ENCODE measurements at places on chromosomes 5 and 9. TPM values are rescaled to one million over a fixed set of nuclear protein-coding genes. Genes with fewer than 3 reads are reported as not detected.

GRCh38 chr9:76176171-76176570 is 218.1 kb downstream of the RFK start:
- no peak for DNase-seq

DNA sequence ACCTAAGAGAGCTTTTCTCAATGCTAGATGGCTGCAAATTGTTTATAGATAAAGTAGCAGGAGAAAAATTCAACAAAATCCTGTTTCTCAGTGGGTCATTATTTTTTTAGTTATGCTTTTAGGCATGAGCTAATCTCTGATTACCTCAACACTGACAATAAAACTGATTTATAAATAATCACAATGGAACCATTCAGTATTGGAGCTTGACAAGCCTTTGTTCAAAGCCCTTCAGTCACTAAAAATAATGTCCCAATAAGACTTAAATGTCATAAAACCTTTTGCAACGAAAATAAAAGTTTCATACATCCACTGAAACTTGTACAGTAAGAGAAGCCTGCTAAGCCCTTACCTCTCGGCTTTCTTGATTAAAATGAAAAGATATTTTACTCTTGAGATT is 27.2 kb downstream of the PTPDC1 start:
- no peak for DNase-seq

DNA sequence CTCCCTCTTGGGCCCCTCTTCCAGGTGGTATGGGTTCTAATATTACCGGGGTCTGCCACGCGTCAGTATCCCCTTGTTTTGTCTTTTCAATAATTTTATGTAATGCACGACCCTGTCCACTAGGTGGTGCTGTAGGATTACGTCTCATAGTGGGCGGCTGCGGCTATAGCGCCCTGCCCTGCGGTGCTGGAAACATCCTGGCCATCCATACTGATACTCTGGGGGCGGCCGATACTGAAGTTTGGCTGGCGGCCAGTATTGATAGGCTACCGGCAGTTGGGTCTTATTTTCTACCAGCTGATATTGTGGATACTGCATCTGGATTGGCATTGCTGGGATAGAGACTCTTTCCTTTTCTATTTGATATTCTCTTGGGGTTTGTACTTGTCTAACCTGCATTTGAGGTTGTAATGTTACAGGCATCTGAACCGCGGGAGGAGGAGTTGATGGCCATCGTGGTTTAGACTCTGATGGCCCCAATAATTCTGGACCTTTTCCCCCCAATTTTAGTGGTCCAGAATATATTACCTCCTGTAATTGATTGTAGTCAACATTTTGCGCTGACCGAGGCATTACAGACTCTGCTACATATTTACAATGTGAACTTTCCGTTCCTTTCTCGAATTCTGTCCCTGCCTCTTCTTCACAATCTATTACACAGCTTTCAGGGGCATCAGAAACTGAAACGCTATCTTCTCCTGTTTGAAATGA is 3.3 kb upstream of the TMEM141 start:
- peak; percentile 81 for DNase-seq

DNA sequence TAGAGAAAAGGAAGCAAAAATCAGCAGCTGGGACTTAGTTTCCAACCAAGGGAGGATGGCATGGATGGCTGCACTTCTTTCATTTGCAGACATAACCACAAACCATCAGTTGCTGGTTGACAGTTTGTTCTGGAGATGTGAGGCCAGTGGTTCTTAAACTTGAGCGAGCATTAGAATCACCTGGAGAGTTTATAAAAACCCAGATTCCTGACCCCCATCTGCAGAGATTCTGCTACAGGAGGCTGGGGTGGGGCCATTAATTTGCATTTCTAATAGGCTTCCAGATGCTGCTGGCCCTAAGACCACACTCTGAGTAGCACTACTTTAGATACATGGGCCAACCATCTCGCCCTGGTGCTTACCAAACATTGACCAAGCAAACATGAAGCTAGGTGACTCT is 60.8 kb downstream of the MARCHF3 start:
- DNase-seq = no peak

DNA sequence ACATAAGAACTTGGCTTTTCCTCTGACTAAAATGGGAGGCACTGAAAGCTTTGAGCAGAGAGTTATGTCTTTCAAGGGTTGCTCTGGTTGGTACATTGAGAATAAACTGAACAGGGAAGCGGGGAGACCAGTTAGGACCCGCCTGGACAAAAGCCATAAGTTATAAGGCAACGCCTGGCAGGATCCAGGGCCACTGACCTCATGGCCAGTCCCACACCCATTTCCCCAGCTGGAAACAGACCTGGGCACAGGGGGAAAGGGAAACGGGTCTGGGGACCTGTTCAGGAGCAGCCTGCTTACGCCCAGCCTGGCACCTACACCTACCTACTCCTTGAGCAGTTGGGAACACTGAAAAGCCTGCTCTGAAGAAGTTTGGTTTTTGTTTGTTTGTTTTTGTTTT is 1.3 kb downstream of the SPINK4 start:
- no peak for DNase-seq

DNA sequence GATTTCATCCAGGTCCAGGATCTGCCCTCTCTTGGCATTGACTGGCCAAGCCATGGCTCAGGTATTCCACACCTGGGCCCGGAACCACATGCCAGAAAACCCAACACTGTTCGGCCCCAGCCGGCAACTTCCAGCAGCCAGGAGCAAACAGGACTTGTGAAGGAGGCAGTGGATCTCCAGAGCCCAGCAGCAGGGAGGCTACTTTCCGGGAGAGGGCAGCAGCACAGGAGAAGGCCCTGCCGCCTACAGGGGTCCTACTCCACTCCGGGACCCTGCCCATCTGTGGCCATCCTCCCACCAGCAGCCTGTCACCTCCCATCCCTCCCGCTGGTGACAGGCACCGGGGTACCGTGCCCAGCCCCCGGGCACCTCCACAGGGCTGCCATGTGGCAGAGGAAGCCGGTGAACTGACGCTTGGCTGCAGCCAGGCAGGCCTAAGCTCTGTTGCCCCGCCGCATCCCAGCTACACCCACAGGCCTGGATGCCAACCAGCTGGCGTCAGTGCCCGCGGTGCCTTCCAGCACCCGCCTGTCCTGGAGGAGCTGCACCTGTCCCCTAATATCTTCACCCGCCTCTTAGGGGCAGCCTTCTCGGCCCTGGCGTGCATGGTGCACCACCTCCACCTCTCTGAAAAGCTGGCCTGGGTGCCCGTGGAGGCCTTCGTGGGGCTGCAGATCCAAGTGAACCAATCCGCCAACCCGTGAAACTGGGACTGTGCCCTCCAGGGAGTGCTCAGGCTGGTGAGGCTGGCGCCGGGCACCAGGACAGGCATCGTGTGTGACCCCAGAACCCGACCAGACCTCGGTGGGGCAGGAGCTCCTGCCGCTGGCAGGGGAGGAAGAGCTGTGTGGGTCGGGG is 18.9 kb upstream of the SLC30A5 start:
- DNase-seq = no peak

- DNase-seq = no peak
Observed at GRCh38 chr9:89543621-89544278, 45.8 kb upstream of the SEMA4D start.

DNA sequence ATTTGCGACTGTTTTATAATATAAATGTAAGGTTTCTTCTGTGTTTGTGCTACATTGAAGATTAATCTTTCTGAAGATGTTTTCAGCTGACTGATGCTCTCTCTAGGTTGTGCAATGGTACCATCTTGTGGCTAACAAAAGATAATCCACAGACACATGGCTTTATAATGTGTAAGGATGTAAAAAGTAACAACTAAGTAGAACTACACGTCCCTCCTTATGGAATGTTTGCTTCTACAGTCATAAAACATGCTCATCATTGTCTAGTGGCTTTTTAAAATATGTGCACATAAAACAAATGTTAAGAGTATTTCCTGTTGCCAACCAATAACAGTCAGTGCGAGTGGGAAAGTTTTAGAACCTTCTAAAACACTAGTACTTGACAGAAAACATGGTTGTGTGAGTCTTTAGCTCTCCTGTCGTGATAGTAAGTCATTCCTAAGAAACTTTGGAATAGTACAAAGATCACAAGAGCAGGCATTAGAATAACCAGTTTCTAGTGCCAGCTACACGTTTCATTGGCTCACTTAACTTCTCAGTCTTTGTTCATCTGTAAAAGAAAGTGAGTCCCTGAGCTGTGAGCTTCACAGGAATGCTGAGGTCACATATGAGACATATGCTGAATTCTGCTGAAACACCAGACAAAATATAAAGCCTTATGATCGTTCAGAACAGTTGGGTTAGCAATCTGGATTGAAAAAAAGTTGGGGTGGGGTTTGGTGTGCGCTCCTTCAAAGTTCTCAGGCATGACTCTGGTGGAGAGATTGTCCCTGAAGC is 75.7 kb upstream of the GLIS3 start:
- DNase-seq = peak; percentile 68

GRCh38 chr9:129380961-129381401 is 202.9 kb upstream of the IER5L start:
- no peak for DNase-seq

- DNase-seq = no peak
Observed at GRCh38 chr9:18766989-18767550, 265.9 kb downstream of the SAXO1 start.

DNA sequence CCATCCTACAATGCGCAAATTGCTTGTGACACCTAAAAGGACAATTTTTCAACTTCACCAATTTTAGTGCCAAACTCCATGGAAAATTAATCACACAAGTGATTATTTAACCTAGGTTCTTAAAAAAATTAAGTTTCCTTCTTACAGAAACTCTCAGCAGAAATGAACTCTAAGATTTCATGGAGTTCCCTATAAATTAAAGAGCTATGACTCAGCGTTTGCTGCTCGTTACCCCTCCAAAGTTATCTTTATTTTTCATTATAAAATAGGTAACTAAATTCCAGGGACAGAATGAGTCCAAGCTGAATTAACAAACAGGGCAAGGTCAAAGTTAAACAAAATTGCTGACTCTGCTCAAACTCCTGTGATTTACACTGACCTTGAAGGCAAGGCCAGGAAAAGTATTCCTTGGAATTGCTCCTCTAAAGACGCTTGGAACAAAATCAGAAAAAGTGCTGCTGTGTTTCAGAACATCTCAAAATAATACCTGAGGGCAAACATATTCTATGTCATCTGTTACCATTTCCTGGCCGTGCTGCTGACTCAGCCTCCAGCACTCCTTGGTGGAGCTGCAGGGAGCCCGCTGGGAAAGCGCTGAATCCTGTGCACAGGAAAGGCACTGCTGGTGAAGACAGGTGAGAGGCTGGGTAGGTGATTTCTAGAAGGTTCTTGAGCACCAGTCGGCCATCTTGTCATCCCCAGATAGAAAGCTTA is 2.5 kb upstream of the CMBL start:
- peak; percentile 16 for DNase-seq

- DNase-seq = no peak
Observed at GRCh38 chr9:131601683-131602181, 56.4 kb downstream of the PRRT1B start.

DNA sequence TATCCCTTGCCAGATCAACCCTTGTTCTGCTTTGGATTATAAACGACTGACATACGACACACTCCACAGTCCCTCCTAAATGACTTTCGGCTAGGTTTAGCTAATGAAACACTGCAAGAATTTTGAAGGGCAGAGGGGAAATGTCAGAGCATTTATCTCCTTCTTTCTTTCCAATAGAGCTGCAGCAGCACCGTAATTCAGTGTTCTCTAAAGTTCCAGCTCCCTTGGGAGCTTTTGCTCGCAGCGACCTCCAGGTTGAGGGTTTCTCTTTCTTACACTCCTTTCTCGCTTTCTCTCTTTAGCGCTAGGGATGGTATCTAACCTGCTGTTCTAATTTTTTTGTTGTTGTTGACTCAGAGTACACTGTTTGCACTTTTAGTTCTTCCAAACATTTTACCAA is 467.1 kb upstream of the ST8SIA4 start:
- no peak for DNase-seq

DNA sequence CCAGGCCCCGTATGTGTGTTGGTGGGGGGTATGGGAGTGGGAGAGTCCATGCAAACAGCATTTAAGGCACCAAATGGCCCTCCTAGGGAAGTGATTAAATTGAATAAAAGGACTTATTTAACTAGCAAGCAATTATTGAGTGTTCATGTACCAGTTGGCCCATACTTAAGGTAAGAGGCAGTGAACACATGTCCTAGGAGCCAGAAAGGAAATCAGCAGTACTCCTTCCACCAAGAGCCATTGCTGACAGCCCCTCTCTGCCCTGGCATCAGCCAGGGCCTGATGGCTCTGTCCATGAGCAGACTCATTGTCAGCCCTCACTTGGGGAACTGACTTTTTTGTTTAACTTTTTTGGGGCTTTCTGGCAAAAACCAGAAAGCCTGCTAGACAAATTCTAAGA is 10.4 kb upstream of the SHROOM1 start:
- DNase-seq = no peak

DNA sequence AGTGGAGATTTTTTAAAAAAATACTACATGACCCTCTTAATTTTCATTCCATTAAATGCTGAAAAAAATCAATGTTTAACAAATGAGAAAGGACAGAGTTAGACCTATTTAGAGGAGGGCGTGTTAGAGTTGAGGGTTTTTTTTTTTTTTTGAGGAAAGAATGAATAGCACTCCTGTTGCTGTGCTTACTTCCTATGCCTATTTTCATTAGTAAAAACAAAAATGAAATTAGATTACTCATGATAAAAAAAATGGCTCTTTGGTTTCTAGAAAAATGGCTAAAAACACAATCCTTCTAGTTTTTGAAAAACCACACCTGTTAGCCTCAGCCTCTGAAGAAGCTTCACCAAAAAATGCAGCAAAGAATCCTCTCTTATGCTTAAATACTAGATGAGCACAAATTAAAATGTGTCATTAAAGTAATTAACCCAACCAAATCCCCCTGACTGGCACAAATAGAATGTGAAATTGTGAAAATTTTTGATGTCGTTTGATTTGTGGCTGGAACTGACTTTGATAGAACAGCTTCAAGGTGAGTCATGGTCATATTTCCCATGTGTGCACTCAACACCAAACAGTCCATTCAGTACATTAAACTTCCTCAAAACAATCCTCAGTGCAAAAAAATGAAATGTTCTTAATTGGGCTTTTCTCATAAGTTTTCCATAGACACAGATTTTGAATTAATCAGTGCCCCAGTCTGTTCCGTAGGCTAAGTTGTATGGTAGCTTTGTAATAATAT is 98.0 kb downstream of the MACIR start:
- peak; percentile 8 for DNase-seq

DNA sequence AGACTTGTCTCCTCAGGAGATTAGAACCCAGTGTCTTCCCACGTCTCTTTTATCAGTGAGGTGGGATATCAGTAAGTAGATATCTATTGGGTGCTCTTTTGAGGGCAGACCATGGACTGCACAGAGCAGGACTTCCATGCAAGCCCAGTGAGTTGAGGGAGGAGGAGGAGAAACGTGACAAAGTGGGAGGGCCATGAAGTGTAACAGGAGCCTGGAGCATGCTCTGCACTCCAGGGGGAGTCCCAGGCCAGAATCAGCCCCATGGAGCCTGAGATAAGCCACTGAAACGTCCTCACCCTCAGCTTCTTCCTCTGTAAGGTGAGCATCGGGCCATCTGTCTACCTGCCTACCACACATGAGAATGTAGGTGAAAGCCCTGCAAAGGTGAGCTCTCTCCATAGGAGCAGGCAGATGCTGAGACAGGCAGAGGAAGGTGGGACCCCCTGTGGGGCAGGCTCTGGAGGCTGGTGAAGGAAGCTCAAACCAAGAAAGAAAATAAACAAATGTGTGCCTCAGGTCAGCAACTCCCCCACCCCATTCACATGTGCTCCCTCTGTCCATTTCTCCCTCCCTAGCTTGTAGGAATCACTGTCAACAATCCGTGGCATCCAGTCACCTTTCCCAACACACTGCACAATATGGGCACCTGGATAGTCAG is 87.4 kb downstream of the NRG2 start:
- DNase-seq = no peak

Gene CENPK
- 26.6 TPM for total RNA-seq

Gene BNIP1
- total RNA-seq = 13.9 TPM

Gene ADAMTS19
- total RNA-seq = not detected

Gene ALDOB
- total RNA-seq = under 0.01 TPM

Gene EIF4E1B
- total RNA-seq = not detected

Gene GRM6
- total RNA-seq = not detected

Gene HTR4
- not detected for total RNA-seq

Gene CRHBP
- 0.19 TPM for total RNA-seq

Data from dermis blood vessel endothelial cell (primary cell).